SHP77 (cell line): ENCODE measurements at places on chromosomes 16 and 17.

- DNase-seq, result no peak
Measured at GRCh38 chr17:55350825-55351205, 70.8 kb downstream of the MMD start.

GRCh38 chr17:67970783-67971182 is 25.5 kb downstream of the C17orf58 start:
- DNase-seq, result peak; percentile 31

- DNase-seq, result peak; percentile 89
Measured at GRCh38 chr17:28030386-28030785, 12.1 kb upstream of the NLK start.

GRCh38 chr16:70568601-70569237 is 45.1 kb downstream of the SF3B3 start:
- DNase-seq, result no peak

DNA sequence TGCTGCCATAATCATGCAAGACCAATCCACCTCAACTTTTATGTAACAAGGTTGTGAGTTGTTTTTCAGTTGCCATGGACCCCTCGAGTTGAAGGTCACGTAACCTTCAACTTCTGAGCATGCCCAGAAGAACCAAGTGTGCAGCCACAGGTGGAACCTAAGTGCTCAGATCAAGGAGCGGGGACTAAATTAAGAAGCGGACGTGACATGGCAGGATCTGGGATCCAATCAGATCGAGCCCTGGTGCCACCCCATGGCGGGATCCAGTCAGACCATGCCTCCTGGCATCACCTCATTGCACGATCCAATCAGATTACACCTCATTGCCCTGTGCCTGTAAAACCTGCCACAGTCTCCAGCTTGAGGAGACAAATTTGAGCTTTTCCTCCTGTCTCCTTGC is 204.5 kb upstream of the CDH5 start:
- no peak for DNase-seq

DNA sequence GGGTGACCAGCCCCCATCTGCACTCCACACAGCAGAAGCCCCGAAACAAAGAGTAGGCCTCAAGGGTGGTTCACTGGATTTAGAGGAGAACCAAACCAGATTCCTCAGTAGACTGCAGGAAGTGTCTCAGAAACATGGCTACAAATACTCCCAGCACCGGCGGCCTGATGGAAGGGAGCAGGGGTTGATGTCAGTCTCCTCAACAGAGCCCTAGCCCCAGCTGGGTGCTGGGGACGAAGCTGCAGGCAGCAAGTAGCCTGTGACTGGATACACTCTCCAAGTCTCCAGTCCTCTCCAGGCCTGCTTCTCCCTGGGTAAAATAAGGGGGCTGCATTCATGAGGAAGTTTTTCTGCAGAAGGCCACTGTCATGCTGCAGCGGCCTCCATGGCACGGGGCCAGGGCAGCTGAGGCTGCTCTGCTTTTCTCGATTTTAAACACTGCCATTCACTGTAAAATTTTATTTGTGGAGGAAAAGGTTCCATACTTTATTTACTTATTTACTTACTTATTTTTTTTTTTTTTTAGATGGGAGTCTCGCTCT is 36.7 kb upstream of the SREBF1 start:
- no peak for DNase-seq

GRCh38 chr16:17362183-17362582 is 108.6 kb downstream of the XYLT1 start:
- no peak for DNase-seq

DNA sequence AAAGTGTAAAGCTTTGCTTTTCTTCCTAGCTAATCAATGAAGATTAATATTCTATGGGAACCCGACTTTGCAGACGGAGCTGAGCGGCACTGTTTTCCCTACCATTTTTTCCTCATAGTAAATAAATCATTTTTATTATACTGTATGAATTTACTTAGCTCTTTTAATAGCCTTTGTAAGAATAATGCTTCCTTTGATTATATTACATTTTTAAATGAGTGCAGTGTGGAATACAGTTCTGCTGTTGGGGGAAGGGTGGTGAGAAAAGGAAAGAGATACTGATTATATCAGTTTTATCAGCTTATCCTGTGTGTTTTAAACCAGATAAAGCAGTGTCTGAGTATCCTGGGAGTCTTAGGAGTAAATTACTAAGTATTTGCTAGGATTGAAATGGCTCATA is 221.4 kb upstream of the RBFOX1 start:
- no peak for DNase-seq

GRCh38 chr17:31318298-31318801 is 3.1 kb downstream of the EVI2A start:
- DNase-seq, result no peak

GRCh38 chr16:28181515-28181914 is 30.2 kb downstream of the XPO6 start:
- no peak for DNase-seq

- peak; percentile 44 for DNase-seq
Measured at GRCh38 chr17:49434821-49435670, 20.4 kb upstream of the PHB1 start.

GRCh38 chr16:77721752-77722308 is 484 bp upstream of the NUDT7 start:
- peak; percentile 62 for DNase-seq

- DNase-seq, result no peak
Measured at GRCh38 chr16:53456625-53457024, 22.4 kb downstream of the RBL2 start.

DNA sequence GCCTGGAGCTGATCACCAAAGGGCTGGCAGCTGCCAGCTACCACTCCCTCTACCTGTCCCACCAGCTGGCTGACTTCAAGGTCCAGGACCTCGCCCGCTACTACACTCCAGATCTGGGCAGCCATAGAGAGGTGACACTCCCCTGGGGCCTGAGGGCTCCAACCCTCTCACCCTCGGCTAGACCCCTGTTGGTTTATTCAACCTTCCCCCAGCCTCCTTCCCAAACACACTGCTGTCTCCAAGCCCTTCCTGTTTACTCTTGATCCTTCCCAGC is 18.0 kb downstream of the ALOX12B start:
- no peak for DNase-seq

DNA sequence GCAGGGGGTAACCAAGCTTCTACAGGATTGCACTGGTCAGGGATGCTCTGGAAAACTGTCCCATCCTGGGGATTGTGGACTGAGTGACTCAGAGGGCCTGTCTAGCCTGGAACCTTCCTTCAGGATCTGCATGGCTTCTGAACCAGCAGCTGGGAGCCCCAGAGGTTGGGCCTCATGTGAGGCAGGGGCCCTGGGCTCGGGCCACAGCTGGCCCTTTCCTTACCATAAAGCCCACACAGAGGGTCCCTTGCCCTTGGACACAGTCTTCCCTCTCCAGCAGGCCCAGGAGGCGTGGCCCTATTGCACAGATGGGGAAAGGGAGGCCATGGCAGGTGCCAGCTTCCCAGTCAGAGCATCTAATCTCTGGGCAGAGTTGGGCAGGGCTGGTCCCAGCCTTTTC is 30.5 kb downstream of the ADCY7 start:
- DNase-seq, result no peak

- no peak for DNase-seq
Measured at GRCh38 chr17:82338858-82339633, 5.5 kb upstream of the SECTM1 start.

DNA sequence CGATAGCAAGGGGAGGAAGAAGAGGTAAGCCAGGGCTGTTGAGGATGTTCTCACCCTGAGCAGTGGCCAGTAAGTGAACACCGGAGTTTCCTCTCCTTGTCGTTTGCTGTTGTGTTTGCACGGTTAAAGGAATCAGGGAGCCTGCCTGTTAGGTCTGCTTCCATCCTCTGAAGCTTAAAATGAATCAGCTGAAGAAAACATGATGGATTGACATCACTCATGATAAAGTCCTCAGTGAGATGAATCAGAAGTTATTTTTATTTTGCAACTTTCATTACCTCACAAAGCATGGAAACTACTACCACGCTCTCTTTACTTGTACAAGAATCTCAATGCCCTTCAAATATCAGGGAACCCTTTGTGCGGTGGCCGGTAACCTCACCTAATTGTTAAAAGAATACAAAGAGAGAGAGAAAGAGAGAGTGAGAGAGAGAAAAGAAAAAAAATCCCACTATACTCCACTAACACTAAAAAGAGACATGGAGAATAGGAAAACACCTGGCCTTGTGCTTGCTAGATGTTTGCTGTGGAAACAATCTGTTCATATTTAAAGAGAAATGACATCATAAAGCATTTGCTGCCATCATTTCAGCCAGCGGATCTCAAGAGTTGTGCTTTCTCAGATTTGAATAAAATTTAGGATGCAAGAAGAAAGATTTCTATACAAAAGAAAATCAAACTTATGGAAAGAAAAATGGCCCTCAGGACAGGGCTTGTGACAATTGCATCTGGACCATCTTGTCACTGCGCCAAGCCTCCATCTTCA is 441.6 kb upstream of the SALL1 start:
- DNase-seq, result peak; percentile 9

GRCh38 chr17:7589204-7589868 is 558 bp downstream of the SOX15 start:
- DNase-seq, result peak; percentile 95

GRCh38 chr16:89969741-89970410 is 21.3 kb downstream of the DEF8 start:
- DNase-seq, result no peak

DNA sequence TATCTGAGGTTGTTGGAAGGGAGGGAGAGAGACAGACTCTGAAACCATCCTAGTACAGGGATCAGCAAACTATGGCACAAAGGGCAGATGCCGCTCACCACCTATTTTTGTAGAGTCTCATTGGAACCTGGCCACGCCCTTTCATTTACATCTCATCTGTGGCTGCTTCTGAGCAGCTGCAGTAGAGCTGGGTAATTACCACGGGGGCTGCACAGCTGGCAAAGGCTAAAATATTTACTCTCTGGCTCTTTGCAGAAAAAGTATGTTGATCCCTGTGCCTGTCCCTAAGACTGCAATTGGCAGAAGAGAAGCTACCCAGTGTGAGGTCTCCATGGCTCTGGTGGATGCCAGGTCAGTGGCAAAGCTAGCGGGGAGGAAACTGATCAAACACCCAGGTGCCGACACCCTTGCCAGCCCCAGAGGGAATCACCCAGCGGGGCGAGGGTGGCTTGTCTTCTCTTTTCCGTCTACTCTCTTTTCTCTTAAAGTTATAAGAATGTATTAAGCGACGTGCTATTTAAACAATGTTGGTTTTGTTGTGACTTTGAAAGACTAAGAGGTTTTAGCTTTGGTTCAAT is 14.0 kb downstream of the CEP295NL start:
- no peak for DNase-seq

- peak; percentile 75 for DNase-seq
Measured at GRCh38 chr16:87806641-87807546, 41.1 kb upstream of the KLHDC4 start.

GRCh38 chr17:63558441-63558840 is 8.2 kb downstream of the DCAF7 start:
- no peak for DNase-seq

DNA sequence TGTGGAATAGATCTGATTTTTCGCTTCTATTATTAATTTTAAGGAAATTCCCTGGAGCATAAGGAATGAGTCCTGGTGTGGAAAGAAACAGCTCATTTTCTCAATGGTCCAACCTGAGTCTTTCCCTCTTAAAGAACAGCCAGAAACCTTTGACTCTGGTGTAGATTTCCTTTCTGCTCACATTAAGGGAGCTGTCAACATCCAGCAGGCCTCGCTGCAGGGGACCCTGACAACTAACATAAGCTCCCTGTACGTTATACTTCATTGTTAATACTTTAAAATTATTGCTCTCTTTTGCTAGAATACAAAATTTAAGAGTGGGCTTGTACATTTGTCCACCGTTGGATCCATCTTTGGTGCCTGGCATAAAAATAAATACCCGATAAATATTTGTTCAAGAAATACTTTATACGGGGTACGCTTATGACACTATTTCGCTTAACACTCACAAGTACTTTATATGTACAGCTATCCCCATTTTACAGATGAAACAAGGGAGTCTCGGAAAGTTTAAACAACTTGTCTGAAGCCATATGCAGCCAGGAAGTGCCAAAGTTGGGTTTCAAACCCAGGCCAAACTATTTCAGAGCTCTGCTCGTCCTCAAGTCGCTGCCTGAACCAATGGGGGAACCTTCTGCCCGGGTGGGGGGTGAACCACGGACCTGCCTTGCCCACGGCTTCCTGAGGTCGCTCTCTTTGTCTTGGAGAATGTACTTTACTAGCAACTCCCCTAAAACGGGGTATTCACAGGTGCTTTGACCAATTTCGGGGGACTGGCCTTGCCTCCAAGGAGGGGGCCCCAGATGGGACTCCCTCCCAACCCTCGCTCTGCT is 611 bp downstream of the SMARCE1 start:
- peak; percentile 33 for DNase-seq

GRCh38 chr17:35073183-35073790 is 9.8 kb upstream of the RFFL start:
- no peak for DNase-seq

DNA sequence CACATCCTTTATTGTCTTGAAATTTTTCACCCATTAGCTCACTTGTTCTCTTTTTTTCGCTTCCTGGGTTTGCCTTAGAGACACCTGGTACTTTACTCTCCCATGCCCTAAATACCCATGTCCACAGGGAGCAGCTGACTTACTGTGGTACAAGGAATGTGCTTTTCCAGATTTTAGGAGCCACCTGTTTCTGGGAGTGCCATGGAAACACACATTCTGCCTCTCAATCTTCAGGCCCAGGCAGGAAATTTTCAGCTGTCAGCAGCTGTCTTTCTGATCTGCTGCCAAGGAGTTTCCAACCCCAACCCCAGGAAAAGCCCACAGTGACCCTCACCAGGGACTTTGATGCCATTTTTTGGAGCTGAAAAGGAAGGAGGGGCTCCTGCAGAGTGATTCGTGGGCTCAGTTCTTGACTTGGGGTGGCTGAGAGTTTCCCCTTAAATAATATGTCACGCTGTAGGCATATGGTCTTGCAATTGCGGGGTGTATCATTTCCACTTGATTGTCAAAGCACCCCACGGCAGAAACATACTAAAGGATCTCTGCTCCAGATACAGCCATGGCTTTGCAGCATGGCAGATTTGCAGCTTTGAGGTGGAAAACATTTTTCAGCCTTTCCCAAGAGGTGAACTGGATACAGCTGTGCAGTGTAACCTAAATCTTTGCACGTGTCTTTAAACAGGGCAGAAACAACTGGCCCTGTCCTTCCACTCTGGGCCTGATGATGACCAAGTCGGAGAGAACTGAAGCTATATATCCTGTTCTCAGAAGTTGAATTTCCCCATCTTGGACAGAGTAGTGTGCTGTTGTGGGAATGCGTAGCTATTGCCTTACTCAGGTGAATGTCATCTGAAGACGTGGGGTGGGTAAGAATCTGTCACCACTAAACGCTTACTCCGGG is 19.2 kb downstream of the RBFOX1 start:
- no peak for DNase-seq

DNA sequence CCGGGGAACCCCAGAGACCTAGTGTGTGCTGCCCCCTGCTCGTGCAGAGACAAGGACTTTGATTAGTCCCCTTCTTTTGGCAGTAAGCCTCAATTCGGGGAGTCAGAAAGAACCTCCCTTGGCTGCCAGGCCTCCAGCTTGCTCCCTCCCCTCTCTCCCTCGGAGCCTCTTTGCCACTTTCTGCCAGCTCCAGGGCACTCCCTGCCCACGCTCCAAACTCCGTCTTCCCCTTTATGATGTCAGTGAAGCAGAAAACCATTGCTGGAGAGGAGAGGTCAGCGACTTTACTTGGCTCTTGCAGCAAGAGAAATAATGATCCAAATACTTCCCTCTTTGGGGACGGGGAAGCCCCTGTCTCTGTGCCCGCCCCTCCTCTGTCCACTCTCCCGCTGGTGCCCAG is 28.1 kb downstream of the TTYH2 start:
- DNase-seq, result no peak
